ENCODE measurements at places on chromosomes 12 and 14.

- no peak for DNase-seq
Observed at GRCh38 chr14:106551265-106551664, 1024.9 kb downstream of the TMEM121 start.

GRCh38 chr14:103932791-103933490 is 4.7 kb downstream of the TDRD9 start:
- DNase-seq = no peak

DNA sequence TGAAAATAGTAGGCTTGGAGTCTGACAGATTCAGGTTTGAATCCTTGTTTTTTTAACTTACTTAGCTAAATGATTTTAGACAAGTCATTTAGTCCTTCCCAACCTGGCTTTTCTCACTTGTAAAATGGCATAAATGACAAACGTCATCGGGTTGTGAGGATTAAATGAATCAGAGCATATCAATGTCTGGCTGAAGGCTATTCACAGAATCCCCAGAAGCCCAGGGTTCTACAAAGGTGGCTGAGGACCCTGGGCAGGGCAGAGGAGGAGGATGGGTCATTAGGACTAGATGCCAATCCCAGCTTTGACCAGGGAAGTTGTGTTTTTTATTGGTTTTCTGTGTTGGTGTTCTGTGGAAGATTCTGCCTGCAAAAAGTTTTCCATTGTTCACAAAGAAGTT is 7.6 kb upstream of the PTPRB start:
- no peak for DNase-seq

DNA sequence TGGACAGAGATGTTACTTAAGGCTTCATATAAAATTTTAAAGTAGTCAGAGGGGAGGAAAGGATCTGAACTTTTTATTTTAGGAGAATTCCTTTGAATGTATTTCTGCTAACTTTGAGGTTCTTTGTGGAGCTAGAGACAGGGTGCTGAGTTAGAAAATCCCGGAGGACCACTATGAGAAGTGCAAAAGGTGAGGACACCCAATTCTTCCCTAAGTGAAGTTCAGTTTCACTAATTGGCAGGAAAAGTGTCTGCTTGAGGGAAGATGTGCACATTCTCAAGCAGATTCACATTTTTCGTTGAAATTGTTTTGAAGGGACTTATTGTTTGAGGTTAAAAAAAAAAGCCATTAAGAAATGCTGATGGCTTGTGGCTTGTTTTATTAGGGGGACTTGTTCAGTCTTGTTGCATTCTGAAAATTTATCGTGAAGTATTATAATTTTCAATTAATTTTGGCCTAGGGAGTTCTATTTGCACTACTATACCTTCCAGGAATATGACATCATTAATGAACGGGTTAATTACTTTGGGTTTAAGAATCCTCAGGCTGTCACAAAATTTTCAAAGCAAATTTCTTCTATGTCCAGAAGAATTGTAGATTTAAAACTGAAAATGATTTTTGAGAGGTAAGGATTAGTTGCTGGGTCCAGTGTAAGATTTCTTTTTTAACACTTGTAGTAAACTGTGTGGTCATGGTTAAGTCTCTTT is 1.8 kb downstream of the PCNX1 start:
- DNase-seq = no peak

DNA sequence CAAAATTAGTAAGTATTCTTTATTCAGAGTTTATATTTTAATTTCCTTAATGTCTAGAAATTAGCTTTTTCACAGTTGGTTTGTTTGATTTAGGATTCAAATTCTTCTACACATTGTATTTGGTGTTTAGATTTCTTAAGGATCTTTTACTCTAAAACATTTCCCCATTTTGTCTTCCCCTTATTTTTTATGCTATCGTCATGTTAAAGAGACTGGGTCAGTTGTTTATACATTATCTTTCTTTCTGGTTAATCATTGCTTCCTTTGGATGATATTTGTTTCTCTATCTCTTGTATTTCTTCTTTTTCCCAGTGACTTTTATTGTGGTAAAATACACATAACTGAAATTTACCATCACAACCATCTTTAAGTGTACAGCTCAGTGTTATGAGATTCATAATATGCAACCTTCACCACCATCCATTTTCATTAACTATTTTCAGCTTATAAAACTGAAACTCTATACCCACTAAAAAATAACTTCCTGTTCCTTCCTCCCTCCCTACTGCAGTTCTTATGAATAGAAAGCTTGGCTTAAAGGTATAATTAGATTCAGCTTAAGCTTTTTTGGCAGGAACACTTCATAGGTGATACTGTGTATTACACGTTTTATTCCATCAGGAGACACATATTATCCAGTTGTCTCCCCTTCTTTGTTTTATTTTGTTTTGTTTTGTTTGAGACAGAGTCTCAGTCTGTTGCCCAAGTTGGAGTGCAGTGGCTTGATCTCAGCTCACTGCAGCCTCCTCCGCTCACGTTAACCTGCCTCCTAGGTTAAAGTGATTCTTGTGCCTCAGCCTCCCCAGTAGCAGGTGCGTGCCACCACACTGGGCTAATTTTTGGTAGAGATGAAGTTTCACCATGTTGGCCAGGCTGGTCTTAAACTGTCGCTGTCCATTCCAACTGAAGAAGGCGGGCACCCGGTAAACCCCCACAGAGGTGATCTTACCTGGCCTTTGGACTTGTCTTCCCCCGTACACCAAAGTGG is 45.0 kb downstream of the NOPCHAP1 start:
- no peak for DNase-seq

GRCh38 chr12:66423266-66423665 is 121.0 kb downstream of the HELB start:
- no peak for DNase-seq

- DNase-seq = no peak
Observed at GRCh38 chr12:121669521-121669900, at the start of gene MORN3. MORN3 (minus strand) TSS chr12:121669654; CDS start chr12:121669483, 171 bp downstream.

DNA sequence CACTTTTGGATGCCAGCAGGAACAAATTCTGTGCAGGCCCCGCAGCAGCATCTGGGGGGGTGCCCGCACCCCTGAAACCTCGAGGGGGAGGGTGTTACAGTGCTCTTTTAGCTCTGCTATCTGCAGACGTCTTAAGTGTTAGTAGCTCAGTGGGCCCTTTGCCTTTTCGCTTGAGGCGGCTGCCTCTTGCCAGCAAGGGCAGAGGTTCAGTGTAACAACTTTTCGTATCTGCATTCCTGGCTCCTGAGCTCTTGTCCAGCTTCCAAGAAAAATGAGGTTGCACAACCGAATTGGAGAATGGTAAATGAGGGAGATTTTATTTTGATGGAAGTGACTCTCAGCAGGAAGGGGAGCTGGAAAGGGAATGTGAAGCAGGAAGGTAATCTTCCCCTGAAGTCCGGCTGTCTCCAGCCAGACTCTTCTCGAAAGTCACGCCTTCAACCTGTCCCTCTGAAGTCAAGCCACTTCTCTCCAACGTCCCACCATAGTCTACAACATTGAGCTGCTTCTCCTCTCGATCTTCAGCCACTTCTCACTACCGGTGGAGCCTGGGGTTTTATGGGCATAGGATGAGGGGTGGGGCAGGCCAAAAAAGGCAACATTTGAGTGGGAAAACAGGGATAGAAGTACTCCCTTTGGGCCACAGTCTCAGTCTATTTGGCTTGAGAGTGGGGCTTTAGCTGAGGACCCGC is 17.8 kb downstream of the TAS2R50 start:
- DNase-seq = peak; percentile 34

DNA sequence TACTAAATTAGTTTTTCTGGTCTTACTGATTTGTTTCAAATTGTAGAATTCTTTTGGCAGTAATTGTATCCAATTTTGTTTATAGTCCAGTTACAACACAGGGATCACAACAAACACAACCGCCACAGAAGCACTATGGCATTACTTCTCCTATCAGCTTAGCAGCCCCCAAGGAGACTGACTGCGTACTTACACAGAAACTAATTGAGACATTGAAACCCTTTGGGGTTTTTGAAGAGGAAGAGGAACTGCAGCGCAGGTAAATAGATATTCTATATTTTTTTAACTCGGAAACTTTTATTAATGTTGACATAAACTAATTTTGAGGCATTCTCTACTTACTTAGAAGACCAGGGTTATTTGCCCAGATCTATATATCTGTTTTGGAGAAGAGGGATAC is 17.8 kb downstream of the PAPOLA start:
- no peak for DNase-seq

- no peak for DNase-seq
Observed at GRCh38 chr12:112252184-112252583, 126.8 kb downstream of the TRAFD1 start.

- no peak for DNase-seq
Observed at GRCh38 chr12:104490186-104490585, 33.4 kb downstream of the CHST11 start.

GRCh38 chr12:26037615-26038220 is 79.2 kb downstream of the RASSF8 start:
- DNase-seq = no peak

GRCh38 chr14:56522403-56522802 is 57.2 kb upstream of the TMEM260 start:
- DNase-seq = no peak

DNA sequence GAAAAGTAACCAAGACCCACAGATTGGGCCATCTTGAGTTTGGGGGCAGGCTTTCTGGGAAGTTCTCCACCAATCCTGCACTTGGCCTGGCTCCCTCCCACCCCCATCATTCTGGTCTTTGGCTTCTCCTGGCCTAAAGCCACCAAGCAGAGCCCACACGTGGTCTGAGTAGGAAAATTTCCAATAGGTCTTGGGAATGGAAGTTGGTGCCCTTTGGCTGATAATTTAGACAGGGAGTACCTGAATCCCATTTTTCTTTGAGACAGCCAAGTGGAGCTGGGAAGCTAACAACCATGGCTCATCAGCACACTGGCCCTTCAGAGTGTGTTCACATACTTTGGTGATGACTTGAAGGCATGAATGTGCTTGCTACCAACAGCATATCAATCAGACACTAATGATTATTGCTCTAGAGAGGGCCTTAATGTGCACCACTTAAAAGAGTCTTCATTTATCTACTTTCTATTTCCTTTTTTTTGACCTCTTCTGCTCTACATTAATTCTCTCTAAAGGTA is 156.0 kb downstream of the EGLN3 start:
- DNase-seq = peak; percentile 37

DNA sequence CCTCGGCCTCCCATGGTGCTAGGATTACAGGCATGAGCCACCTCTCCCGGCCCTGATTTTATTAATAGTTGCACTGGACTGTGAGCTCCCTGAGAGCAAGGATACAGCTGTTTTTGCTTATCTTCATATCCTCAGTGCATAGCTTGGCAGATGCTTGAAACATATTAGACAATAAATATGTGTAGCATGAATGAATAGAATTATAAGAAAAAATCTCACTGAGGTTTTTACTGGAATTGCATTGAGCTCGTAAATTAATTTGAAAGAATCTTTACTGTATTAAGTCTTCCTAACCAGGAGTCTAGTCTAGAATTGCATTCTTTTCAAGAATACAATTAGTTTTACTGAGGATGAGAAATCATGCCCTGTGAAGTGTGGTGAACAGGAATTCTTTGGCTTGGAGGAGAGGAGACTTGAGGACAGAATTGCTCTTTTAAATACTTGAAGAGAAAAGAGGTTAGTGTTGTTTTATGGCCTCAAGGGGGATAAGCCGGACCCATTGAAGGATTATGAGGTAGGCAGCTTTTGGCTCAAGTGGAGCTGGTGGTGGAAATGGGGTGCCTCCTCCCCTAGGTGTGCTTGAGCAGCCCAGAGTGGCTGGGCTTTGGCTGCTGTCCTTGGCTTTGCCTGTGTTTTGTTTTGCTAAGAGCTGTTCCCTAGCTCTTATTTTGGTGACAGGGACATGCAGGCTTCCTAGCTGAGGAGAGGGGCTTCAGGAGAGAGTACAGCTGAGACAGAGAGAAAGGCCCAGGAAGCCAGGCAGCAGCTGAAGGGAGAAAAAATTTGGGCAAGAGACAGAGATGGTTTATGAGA is 34.0 kb downstream of the PLEKHD1 start:
- DNase-seq = no peak

- DNase-seq = no peak
Observed at GRCh38 chr12:124088217-124088907, 115.3 kb downstream of the ZNF664 start.

- DNase-seq = peak; percentile 12
Observed at GRCh38 chr12:100401660-100402059, 44.8 kb downstream of the SLC17A8 start.

GRCh38 chr12:48489012-48489411 is 6.7 kb downstream of the C12orf54 start:
- no peak for DNase-seq

- no peak for DNase-seq
Observed at GRCh38 chr12:108845696-108846095, 11.7 kb downstream of the SSH1 start.

DNA sequence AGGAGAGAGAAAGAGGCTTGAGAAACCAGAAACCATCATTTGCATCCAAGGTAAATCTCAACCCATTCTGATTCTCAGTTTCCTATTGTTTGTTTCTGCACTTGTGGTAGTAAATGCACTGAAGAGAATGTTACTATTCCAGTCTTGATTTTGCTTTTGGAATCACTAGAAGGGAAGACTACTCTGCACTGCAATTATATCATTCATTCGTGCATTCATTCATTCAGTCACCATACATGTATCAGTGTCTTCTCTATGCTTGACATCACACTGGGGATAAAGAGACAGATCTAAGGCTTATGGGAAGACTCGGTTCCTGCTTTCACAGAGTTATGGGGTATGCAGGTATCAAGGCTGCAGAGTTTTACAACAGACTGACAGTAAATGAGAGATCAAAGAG is 90.3 kb upstream of the EGLN3 start:
- DNase-seq = no peak

DNA sequence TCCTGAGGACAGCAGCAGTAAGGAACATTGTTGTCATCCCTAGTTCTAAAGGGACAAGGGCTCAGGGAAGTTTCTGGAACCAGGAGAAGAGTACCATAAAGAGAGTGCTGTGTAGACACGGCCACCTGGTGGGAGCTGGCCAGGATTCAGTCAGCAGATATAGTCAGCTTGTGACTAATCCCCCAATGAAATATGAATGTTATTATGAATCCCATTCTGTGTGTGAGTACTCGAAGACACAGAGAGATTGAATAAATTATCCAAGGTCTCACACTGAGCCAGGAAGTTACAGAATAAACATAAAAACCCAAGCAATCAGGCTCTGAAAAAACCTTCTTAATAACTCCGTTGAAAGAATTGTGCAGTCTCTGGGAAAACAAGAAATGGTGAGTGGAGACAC is 1359.5 kb downstream of the AACS start:
- DNase-seq = no peak

GRCh38 chr12:58425481-58426392 is 484.4 kb downstream of the ATP23 start:
- DNase-seq = peak; percentile 77

DNA sequence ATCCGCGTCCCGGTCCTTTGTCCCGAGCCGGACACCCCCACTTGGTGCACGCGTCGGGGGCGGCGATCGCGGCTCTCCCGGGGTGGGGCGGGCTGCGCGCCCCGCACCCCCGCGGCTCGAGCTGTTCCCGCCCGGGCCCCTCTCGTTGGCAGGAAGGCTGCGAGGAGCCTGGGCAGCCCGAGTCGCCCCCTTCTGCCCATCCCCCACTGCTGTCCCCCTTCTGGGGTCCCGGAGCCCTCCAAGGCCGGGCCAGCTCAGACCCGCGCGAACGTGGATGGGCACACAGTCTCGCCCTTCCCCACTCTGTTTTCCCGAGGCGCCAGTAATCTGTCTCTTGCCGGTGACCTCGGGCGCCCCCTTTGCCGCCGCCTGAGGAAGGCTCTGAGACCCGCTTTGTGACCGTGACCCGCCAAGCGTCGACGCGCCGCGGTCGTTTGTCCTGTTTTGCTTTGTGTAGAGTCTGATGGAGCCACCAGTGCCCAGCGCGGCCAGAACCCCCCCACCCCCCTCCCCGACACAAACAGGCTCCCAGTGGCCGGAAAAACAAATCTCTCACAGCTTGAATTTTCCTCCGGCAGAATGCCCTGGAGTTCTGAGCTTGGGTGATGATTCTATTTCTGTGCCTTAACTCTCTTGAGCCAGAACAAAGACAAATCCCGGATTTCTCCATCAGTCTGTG is 610 bp downstream of the C14orf132 start:
- peak; percentile 51 for DNase-seq

- DNase-seq = no peak
Observed at GRCh38 chr14:104171029-104171697, 32.8 kb downstream of the KIF26A start.

Measured in AG20443 (cell line).